ENCODE measurements at places on chromosomes 3 and 15.

DNA sequence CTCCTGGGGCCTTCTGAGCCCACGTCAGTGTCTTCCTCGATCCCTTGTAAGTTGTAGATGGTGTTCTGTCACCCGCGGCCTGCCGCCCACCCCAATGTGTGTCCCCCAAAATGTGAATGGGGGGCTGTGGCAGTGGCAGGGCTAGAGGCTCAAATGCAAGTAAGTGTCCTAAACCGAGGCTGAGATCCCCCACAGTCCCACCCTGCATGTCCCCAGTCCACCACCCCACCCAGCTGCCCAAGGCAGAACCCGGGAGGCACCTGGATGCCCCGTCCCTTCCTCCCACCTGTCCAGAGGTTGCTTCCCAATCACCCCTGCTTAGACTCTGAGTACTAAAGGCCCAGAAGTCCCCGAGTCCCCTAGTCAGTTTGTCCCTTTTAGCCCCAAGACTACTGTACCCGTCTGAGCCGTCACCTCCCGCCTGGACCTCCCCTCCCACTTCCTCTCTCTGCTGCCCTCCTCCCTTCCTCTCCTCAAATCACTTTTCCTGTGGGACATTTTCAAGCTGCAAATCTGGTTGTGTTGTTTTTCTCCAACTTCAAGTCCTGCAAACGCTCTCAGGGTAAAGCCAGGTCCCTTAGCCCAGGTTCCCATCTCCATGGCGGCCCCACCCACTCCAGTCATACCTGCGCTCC is 11.8 kb upstream of the PLXND1 start:
- DNase-seq, result no peak

- no peak for DNase-seq
Measured at GRCh38 chr3:129654131-129654530, 47.7 kb upstream of the PLXND1 start.

DNA sequence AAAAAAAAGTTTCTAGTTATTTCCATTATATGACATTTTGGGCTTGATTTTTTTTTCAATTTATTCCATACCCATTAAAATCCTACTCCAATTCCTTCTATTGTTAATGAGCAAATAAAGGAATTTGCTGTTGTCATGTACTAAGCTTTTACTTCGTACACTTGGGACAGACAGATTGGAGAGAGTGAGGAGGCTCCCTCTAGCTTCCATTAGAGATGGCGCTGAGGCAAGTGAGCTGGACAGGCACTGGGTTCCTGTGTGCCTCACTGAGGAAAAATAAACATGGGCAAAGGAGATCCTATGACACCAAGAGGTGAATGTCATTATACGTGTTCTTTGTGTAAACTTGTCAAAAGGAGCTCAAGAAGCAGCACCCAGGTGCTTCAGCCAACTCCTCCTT is 441.1 kb upstream of the MDFIC2 start:
- no peak for DNase-seq

DNA sequence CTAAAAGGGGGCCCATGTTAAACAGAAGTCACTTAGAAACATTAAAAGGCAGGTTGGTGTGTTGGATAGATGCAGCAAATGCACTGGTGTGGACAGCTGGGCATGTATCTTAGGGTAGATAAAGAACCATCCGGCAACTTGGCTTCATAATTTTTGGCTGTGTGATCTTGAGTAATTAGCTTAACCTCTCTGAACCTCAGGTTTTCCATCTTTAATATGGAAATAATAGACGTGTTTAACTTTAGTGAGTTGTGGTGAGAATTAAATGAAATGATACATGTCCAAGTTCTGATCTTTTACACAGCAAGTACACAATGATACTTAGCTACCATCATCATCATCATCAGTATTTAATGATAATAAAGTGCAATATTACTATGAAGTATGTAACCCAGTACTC is 330.4 kb downstream of the FOXP1 start:
- DNase-seq, result no peak

GRCh38 chr15:25268166-25268565 is 170.7 kb downstream of the UBE3A start:
- DNase-seq, result no peak

DNA sequence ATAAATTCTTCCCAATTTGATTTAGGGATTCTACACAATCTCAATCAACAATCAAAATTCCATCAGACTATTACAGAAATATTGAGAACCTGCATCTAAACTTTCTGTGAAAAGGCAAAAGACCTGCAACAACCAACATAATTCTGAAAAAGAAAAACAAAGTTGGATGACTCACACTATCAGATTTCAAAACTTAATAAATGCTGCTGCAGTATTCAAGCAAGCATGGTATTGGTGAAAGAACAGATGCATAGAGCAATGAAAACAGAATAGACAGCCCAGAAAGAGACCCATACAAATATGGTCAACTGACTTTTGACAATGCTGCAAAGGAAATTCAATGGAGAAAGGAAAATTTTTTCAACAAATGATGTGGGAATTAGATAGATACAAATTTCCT is 477.1 kb upstream of the NR2F2 start:
- DNase-seq, result no peak

GRCh38 chr15:71201477-71201876 is 86.2 kb downstream of the THSD4 start:
- no peak for DNase-seq

GRCh38 chr15:89400116-89400781 is 65.6 kb upstream of the POLG start:
- peak; percentile 58 for DNase-seq

GRCh38 chr3:40043444-40043755 is 234.0 kb downstream of the MYRIP start:
- DNase-seq, result no peak

- DNase-seq, result no peak
Measured at GRCh38 chr3:134769287-134769868, 25.7 kb upstream of the EPHB1 start.

DNA sequence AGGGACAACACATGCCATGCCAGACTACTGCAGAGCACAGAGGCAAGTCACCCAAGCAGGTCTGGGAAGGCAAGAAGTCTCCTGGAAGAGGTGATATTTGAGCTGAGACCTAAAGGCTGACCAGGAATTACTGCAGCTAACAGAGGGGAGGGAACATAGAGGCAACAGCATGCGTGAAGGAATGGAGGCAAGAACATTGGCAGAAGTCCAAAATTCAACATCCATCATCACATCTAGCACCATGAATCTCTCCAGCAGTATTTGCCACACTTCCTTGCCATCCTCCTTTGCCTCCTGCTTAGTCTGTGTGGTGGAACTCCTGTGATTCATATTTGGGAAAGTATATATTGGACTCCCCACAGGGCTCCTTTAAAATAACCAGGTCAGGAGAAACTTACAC is 870 bp upstream of the TSEN2 start:
- DNase-seq, result no peak

DNA sequence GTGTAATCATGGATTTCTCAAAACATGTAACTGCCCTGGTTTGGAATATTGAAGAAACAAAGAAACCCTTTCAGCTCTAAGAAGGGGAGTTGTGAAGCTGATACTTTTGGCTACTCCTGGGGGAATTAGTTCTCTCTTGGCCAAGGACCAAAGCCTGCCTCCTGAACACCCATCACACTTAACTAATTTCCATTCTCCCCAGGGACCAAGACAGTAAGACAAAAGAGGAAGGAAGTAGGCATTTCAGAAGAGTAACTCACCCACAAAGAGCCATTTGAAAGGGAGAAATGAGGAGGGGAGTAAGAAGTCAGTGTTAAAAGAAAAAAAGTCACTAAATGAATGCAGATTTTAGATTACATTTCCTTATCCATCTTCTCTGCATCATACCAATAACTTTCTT is 328.0 kb upstream of the SOX2 start:
- DNase-seq, result no peak

DNA sequence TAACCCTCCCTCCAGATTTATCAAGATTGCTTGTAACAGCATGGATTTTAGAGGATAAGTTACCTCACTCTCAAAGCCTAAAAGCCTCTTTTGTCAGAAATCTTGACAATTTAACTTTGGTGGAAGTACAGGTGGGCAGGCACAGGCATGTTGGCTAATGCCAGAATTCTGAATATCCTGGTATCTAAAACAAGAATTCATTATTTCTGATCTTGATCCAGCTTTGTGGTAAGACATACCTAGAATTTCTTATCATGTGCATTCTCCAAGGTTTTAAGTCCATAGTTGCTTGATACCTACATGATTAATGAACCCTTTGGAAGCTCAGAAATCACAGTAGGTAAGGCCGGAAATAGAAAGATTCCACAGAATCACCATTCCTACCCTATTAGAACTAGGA is 109.9 kb upstream of the TTC14 start:
- no peak for DNase-seq

DNA sequence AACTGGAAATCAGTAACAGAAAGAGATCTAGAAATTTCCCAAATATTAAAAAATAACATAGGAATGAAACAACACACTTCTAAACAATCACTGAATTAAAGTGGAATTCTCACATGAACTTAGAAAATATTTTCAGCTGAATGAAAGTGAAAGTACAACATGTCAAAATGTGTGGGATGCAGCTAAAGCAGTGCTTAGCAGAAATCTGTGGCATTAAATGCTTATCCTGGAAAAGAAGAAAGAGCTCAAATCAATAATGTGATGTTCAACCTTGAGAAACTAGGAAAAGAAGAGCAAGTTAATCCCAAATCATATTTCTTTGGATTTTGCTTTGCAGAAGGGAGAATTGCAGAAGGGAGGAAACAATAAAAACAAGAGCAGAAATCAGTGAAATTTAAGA is 98.2 kb upstream of the NR2E3 start:
- DNase-seq, result no peak

DNA sequence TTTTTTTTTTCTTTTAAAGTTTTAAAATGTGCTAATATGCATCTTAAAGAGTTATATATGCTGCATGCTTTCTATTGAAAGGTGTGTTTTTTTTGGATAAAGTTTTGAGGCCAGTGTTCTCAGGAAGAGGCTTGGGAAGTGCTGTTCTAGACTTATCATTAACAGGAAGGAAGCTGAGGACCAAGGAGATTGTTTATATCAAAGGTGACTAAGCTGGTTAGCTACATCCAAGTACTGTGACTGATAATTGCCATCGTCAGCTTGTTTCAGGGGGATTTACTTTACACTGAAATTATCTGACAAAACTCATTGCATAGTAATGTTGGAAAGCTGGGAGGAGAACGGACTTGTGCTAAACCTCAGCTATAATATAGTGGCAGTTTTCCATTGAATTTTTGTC is 36.3 kb upstream of the UTS2B start:
- DNase-seq, result no peak

- peak; percentile 8 for DNase-seq
Measured at GRCh38 chr3:168865022-168865551, 769.4 kb upstream of the GOLIM4 start.

- no peak for DNase-seq
Measured at GRCh38 chr3:146128939-146129338, 32.0 kb downstream of the PLOD2 start.

DNA sequence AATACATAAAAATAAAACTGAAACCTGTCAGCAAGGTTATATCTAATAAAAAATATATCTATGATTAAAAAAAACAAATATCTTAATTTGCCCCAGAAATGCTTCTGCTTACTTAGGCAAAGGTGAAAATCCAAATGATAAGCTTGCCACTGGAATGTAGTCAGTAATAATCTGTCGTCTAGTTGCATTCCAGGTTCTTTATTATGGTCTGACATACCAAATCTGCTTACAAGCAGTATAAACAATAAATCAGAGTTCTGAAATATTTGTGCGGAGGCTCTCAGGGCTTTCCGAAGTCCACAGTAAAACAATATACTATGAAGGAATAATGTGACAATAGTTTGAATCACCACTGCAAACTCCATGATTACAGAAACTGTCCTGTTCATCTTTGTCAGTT is 1133.5 kb downstream of the ROBO1 start:
- DNase-seq, result no peak

DNA sequence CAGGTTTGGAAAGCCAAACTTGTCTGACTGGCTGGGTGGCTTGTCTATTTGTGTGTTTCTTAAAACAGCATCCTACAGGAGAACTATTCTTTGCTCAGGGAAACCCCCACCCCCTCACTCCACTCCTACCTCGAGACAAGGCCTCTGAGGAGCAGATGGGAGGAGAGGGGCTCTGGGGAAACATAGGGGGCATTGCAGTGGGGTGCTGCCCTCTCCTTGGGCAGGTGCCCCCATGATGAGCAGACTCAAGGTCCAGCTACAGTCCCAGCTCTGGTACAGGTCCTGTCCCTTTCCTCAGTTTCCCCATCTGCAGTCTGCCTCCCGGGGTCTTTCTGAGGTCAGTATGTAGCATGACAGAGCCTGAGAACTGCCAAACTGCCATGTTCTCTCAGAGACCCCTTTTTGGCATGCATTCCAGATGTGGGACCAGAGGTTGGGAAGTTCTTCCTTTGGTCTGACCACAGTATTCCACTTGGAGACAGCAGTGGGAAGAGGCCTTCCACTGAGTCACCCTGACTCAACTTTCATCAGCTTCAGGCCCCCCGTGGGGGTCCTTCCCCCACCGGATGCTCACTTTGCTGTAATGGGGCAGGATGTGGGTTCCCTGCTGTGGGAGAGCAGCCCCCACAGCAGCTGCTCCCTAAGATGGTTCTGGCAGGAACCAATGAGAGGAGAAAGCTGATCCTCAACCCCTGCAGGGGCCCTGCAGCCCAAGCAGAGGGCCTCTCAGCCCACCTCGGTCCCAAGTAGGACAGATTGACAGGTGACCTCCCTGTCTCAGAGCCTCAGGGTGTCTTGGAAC is 32.3 kb upstream of the CYP11A1 start:
- no peak for DNase-seq

GRCh38 chr15:91490211-91490610 is 363.3 kb upstream of the SLCO3A1 start:
- DNase-seq, result no peak

DNA sequence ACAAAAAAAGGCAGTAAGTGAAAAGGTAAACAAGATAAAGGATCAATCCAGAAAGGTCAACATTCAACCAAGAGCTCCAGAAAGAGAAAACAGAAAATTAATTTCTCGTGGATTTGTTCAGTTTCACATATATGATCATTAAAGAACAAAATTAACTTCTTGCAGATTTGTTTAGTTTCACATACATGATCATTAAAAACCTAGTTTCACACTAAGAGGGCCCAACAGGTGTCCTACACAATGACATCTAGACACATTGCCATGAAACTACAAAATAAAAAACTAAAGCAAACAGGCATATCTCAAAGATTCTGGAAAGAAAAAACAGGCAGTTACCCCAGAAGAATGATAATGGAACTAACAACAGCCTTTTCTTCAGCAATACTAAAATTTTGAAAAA is 22.1 kb downstream of the PHC3 start:
- DNase-seq, result no peak

- DNase-seq, result no peak
Measured at GRCh38 chr3:123099331-123100192, 32.7 kb downstream of the PDIA5 start.

- DNase-seq, result no peak
Measured at GRCh38 chr15:55530861-55531313, 22.9 kb upstream of the DNAAF4 start.

DNA sequence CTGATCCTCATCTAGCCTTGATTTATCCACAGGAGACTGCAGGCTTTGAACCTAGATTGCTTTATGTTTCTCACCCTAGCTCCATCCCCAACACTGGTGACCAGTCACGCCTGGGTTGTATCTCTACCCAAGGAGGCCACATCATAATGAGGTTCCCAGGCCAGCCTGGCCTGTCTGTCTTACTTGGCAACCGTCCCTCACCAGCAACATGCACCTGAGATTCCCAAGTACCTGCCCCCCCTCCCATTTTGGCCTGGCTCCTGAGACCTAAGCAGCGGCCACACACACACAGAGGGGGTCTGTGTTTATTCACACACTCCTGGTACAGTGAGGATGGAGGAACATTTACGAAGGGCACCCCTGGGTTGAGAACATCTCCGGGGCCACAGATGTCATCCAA is 2.4 kb downstream of the CAMK2N2 start:
- DNase-seq, result no peak

- no peak for DNase-seq
Measured at GRCh38 chr3:148790851-148791735, 36.5 kb upstream of the CPB1 start.
